H4 (cell line): ENCODE measurements at places on chromosomes 3 and 15.

DNA sequence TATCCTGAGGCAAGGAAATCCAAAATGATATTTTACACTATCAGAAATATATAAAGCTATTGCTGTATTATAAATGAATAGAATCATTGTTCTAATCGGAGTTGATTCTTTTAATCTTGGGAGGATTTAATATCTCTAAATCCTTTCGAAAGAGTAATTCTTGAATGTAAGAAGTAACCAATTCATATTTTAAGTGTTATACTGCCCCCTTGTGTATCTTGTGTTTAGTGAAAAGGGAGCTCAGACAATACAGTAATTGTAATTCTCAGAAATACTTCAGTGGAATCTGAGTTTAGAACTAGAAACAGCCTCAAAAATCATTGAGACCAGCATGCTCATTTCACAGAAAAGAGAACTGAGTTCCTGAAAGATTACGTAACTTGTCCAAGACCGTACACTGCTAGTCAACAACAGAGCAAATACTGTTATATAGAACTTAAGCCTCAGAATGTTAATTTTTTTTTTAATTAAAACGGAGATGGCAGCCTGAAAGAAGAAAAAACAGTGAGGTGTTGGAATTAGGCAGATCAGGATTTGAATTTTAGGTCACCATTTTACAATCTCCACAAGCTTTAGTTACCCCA lies 42.9 kb downstream of the PLCH1 start:
- DNase-seq = peak; percentile 70

- DNase-seq = no peak
These were observed 33.4 kb downstream of the CPEB1 start for GRCh38 chr15:82613747-82614146.

- no peak for DNase-seq
These were observed 96.4 kb upstream of the BFSP2 start for GRCh38 chr3:133303430-133303829.

DNA sequence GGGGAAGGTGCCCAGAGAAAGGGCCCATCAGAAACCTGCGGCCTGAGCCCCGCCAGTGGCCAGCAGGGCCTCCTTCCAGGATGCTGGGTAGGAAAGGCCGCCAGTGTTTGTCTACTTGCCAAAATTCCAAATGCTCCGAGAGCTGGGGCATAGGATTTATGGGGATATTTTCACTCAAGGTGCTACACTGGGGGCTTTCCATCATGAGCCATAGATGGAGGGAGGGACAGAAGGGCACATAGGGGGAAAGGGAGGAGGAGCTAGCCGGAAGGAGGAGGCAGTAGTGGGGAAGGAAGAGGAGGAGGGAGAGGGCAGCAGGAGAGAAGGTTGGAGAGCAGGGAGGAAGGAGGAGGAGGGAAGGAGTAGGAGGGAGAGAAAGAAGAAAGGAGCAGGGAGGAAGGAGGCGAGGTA lies 494.7 kb upstream of the PROK2 start:
- no peak for DNase-seq

DNA sequence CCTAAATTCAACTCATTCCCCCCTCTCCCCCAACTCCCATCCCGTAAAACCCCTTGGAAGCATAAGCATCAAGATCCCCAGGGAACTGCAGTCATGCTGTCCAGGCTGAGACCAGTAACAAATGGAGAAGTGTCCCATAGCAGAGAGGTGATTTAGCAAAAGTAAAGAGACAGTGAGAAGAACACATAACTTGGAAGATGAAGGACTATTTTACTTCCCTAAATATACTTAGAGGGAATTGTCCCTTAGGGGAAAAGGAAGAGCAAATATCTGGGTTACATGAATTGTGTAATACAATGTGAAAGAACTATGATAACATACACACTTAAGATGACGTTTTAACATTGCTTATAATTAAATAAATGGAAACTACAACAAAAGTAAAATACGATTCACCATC lies 61.6 kb upstream of the LRRFIP2 start:
- DNase-seq = no peak

- DNase-seq = no peak
These were observed 169.9 kb downstream of the DIPK2A start for GRCh38 chr3:144141496-144141895.

DNA sequence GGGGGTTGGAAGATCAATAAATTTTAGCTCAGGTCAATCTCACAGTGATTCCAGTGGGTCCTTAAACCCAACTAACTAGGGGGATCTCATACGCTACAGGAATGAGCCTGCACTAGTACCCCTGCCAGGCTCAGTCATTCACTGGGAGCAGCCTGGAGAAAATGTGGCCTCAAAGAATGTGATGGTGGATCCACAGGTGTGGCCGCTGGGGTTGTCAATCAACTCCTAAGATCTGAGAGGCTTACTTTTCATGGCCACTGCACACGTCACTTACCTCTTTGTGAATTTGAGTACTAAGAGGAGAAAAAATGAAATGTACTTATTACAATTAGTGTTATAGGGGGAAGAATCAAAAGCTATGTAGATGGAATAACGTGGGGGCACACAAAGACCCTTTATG lies 17.5 kb upstream of the FNDC3B start:
- no peak for DNase-seq

DNA sequence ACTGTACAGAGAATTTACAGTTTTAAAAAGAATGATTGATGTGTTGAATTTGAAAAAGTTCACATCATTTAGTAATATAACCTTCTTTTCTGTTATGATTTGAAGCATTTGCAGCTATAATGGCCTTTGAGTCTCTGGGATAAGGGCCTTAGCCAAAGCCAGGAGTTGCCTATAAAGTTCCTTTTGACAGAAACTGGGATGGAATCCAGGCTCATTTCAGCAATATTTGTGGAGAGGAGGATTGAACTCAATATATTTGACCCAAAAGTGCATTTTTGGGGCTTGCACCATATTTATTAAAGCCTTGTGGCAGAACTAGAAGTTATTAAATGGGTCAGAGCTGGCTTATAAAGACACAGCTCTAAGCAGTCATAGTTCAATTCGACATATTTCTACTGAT lies 348.7 kb upstream of the EPHA3 start:
- no peak for DNase-seq

DNA sequence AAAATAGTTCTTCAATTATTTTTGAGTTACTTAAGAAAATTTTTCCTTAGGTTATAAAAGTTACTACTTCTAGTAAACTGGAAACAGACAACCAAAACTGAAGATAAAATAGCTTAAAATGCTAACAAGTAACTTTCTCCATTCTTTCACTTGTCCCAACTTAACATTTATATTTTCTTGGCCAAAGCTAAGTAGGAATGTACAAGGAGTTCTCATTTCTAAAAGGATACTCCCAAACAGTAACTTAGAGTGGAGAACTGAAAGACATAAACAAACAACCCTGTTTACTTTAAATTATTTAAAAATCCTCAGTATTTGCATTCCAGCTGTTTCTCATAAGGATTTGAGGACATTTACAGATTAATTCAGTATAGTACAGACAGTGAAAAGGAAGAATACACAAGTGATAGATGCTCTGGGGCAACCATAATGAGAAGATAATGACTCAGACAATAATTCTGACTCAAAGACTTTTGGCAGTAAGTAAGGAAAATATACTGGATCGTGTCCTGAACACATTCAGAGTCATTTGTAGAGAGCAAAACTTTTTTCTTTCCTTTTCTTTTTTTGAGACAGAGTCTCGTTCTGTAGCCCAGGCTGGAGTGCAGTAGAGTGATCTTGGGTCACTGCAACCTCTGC lies 29.2 kb upstream of the ANXA2 start:
- no peak for DNase-seq

- DNase-seq = no peak
These were observed 55.9 kb downstream of the SERP1 start for GRCh38 chr3:150490277-150490986.

DNA sequence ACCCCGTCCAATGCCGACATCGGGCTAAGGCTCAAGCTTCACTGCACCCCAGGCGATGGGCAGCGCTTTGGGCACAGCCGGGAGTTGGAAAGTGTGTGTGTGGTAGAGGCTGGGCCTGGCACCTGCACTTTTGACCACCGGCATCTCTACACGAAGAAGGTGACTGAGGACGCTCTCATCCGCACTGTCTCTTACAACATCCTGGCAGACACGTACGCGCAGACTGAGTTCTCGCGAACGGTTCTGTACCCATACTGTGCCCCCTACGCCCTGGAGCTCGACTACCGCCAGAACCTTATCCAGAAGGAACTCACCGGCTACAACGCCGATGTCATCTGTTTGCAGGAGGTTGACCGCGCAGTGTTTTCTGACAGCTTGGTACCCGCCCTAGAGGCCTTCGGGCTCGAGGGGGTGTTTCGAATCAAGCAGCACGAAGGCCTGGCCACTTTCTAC lies 1.0 kb downstream of the PDE12 start:
- DNase-seq = no peak

DNA sequence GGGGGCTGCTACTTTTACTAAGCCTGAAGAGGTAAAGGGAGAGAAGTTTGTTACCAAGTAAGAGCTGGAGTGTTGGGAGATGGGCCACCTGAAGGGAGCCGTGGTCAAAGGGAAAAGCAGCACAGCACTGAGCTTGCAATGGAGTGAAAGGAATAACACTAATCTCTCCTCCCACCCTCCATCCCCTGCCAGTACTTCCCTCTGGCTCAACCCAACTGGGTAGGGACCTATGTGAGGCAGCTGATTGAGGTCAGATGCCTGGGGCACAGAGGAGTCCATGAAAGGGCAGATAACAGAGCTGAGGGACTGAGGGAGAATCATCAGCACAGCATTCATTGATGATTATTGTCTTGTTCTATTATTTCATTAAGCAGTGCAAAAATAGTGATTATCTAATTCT lies 212.4 kb upstream of the TBC1D5 start:
- no peak for DNase-seq

DNA sequence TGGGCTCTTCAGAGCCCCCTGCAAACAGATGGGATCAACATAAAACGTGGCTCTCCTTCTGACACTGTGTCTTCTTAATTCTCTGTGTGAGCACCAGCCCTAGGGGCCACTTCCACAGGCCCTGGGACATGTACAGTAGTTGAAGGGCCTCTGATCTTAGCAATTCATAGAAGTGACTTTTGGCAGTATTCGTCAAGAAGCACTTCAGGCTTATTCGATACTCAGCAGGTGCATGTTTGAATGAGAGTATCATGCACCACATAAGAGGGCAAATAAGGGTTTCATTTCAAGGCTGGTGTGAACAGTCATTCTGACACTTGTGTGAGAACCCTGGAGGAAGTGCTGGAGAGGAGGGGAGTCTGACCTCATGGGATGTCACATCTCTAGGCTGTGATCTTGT lies 113.9 kb downstream of the GABRG3 start:
- DNase-seq = no peak

DNA sequence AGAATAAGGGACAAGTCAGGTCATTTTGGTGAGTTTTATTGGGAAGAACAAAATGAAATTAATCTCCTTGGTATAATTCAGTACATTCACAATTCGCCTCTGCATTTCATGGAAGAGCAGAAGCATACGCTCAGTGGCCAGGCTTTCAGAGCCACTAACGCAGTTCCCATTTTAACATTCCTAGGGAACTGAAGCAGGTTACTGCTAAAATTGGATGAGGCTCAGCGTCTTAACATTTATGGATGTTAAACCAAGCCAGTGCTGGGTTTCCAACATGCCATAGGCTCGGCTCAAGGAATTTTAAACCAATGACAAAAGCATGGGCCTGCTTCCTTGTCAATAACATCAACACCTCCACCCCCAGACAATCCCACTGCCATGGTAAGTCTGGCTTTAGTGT lies 172.7 kb upstream of the PRICKLE2 start:
- no peak for DNase-seq

- no peak for DNase-seq
These were observed 30.3 kb downstream of the IL12A start for GRCh38 chr3:160018959-160019358.

GRCh38 chr15:57198654-57199291 lies 177.5 kb upstream of the CGNL1 start:
- DNase-seq = no peak

DNA sequence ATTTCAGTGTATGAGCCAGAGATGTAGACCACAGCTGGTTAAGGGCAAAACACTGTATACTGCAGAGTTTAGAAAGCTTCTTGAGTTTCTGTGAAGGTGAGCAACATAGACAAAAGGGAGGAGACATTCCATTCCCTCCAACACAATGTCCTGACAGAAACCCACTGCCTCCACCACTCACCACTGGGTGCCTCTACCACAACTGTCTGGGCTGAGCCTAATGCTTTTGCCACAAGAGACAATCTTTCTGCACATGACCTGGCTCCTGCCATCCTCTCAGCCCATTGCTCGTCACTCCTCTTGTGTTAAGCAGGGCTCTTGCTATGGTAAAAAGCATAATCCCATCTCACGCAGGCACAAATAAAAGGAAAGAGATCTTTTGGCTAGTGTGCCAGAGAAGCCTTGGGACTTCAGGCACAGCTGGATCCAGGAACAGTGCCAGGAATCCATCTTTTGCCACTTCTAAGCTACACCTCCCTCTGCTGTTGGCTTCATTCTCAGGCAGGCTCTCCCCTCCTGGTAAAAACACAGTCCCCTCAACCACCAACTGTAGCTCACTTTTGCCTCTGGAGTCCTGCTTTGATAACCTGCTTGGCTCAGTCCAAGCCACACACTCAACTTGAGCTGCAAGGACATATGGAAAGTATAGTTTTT lies 140.6 kb upstream of the PRR20G start:
- no peak for DNase-seq

GRCh38 chr15:25812073-25812472 lies 51.1 kb downstream of the ATP10A start:
- no peak for DNase-seq

DNA sequence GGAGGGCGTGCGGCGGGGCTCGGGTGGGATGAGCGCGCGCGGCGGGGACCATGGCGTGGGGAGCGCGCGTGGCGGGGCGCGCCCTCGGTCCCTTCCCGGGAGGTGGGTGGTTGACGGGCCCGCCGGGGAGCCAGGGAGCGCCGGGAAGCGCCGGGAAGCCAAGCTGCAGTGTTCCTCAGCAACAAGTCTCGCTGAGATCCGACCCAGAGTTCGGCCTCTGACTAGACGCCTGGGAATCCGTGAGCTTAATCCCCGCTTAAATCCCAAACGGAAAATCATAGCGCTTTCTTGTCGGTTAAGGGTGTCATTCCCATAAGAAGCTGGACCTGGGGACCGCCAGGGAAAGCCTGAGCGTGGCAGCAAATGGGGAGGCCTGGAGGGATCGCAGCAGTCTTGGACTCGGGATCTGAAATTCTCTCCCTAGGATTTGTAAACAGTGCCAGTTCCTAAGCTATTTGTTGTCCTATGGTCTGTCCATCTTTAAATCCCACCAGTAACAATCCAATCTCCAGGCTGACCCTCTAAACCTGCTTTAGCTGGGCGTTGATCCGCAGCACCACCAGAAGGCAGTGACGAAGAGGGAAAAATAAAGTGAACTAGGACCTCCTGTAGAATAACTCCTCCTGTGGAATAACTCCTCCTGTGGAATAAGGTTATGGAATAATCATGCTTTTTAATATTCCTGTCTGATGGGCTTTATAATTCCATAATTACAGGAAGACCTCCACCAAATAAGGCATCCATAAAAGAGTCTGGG lies 570 bp upstream of the NEDD4 start:
- DNase-seq = peak; percentile 22

- peak; percentile 73 for DNase-seq
These were observed 17.7 kb downstream of the CLEC3B start for GRCh38 chr3:45043728-45044299.

- DNase-seq = peak; percentile 36
These were observed 1.6 kb downstream of the NR2F2 start for GRCh38 chr15:96331945-96332636.
